Left cardiac atrium (tissue), 4 donors: ENCODE measurements at places on chromosomes 12 and 14.
A peak's percentile ranks its signal among the peaks of the same experiment; 100 is the strongest.

DNA sequence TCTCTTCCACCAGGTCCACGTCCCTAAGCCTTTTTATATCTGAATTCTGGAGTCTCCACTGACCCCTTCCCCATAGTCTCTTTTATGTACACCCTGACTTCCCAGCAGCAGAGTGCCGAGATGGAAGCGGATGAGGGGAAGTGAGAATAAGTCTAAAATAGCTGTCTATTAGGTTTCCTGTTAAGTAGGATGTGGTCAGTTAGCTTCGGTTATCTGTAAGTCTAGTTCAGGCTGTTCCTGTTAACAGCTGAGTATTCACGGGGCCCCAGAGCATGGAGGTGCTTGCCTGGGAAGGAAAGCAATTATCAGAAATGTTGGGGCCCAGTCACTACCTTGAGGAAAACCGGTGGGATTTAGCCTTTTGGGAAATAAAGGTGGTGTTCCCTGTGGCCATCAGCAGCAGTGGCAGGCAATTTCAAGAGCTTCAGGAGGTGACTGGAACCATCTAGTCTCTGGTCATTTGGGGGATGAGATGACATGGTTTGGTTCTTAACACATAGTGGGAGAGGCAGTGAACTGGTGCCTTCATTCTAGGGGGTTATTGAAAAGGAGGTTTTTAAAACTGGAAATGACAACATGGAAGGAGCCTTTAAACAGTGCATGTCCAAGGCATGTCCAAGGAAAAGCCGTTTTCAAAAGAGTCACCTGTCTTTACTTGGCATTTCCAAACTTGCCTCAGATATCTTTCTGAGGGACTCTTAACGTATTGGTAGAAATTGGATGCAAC, 21.8 kb downstream of the CHST11 start:
- no peak for DNase-seq

DNA sequence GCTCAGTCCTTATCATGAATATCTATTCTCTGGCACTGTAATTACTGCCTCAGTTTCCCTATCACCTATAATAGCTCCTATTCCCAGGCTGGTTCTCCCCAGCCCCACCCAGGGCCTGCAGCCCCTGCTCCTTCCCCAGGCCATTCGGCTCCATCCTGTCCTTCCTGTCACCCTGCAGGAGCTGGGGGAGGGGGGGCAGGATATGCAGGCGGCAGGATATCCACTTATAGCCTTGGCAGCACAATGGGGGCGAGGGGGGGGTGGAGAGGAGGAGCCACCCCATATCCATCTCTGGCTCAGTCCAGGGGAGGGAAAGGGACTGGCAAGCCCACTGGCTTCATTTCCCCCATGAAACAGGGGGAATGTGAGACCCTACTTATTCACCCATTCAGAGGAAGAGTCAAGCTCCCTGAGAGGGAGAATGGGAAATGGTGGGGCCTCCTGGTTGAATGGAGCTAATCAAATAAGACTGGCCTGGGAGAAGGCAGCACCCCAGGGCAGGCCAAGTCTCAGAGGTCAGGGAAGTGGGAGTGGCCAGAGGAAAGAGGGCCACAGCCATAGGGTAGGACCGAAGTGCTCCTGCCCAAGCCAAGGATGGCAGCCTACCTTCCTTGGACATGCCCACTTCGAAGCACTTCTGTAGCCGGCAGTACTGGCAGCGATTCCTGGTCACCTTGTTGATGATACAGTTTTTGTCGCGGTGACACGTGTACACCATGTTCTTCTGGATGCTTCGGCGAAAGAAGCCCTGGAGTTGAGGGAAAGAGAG, 7.8 kb upstream of the ITGB7 start:
- peak; percentile 87 for DNase-seq

DNA sequence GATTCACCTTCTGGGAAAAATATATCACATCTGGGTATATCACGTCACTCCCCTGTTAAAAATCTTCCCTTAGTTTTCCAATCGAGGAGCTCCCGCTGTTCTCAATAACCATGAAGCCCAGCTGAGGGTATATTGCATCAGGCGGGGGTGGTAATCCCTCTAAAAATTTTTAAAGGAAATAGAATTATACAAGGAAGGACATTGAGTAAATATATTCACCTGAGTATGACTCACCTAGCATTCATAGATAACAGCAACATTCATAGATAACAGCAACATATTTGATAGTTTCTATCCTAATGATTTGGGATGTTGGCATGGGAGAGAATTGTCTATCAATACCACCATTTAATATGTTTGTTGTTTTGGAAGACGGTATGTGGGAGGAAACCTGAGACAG, 473.6 kb downstream of the RMST start:
- DNase-seq: no peak

DNA sequence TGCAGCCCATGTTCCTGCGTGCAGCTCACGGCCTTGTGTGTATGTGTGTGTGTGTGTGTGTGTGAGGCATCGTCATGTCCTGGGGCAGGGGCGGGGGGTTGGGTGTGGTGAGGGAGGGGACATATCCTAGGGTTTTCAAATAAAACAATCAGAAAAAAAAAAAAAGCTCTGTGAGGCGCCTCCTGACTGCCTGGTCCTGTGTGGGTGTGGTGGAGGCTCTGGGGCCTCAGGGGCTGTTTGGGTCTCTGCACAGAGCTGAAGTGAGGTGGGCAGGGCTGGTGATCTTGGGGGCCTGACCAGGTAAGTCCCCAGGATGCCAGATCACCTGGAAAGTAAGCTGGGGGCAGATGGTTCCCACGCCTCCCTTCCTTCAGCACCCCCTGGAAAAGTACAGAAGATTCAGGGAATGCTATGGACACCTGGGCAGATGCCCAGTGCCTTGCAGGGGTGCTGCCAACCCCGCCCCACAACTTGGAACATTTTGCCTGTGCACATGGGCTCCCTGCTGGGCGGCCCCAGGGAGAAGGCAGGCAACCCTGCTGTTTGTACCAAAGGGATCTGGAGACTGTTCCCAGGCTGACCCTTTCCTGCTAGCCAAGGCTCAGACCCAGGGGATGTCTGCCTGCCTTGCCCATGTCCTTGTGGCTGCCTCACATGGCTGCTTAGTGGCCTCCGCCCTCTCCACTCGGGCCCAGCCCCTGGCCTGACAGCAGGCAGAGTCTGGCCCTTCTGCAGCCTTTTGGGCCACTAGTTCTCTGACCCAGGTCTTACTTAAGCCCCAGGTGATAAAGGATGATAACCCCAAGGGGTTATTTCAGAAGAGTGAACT, 28.8 kb downstream of the CLSTN3 start:
- DNase-seq: no peak

- no peak for DNase-seq
Measured at GRCh38 chr14:98871796-98872195, 400.2 kb downstream of the BCL11B start.

DNA sequence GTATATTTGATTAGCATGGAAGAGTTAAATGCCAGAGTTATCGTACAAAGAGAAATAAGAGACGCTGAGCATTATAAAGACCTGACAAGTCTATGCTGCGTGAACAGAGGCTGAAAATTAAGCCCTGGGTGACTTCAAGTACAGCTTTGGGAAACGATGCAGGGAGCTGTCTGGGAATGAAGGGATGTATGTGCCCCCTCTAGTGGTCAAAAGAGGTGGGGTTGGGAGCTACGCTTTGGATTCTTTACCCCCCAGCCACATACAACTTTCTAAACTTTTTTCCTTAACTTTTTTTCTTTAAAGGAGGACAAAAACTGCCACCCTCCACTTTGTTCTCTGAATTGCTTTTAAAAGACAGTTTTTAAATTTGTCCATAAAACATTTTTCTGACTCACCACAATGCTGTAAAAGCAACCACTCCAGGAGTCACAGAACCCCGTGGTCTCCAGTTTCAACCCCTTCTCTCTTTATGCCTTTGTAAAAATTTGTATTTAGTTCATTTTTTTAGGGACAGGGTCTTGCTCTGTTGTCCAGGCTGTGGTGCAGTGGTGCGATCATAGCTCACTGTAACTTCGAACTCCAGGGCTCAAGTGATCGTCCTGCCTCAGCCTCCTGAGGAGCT, 59.4 kb downstream of the ZNF664 start:
- DNase-seq: no peak

- DNase-seq: no peak
Measured at GRCh38 chr12:32609966-32610365, 69.1 kb upstream of the DNM1L start.

GRCh38 chr14:77849711-77850110, 49.8 kb downstream of the ADCK1 start:
- no peak for DNase-seq

GRCh38 chr12:121673013-121673511, 3.6 kb upstream of the MORN3 start:
- no peak for DNase-seq

GRCh38 chr14:54688229-54688628, 121.3 kb downstream of the SAMD4A start:
- DNase-seq: no peak

- no peak for DNase-seq
Measured at GRCh38 chr14:81801921-81802320, 268.3 kb upstream of the SEL1L start.

- no peak for DNase-seq
Measured at GRCh38 chr12:116647813-116648212, 88.6 kb downstream of the MAP1LC3B2 start.

- DNase-seq: no peak
Measured at GRCh38 chr14:53814392-53814791, 142.2 kb downstream of the BMP4 start.

GRCh38 chr12:13135371-13136178, 32.1 kb upstream of the GSG1 start:
- DNase-seq: peak; percentile 37

- no peak for DNase-seq
Measured at GRCh38 chr12:61804301-61804700, 455.9 kb upstream of the USP15 start.

GRCh38 chr12:60112763-60113162, 516.9 kb downstream of the SLC16A7 start:
- DNase-seq: no peak

DNA sequence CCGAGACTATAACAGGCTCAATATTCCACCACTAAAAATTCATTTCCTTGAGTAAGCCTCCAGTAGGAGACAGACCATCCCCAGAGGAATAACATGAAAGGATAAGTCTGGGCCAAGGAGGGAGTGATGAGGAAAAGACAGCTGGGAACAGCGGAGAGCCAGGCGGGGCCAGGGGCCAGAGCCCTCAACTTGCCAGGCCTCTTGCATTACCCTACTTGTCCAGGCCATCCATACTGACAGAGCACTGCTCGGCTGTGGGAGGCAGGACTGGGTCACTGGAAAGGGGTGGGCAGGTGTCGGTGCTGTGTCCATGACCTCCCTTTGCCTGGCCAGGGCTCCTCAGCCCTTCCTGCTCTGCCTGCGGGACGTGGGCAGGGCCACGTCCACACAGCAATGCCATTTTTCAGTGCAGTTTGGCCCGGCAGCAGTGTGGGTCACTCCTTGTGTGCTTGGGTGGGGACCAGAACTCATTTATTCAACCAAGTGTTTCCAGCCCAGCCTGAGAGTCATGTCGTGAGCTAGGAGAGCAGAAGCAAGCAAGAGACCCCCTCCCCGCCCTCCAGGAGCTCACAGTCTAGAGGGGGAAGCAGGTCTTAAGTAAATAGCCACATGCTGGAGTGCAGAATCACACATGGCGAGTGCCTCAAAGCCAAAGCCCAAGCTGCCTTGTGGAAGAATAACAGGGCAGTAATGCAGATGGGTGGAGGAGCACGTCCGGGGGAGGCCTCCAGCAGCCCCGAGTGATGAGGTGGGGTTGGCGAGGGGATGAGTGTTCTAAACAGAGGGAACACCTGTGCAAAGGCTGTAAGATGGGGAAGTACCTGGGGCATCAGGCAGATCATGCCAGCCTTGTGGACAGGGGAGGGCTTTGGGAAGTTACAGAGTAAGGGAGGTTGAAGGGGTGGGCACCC, 8.9 kb upstream of the FAIM2 start:
- peak; percentile 52 for DNase-seq

- DNase-seq: no peak
Measured at GRCh38 chr12:123936956-123937706, 35.5 kb downstream of the CCDC92 start.

DNA sequence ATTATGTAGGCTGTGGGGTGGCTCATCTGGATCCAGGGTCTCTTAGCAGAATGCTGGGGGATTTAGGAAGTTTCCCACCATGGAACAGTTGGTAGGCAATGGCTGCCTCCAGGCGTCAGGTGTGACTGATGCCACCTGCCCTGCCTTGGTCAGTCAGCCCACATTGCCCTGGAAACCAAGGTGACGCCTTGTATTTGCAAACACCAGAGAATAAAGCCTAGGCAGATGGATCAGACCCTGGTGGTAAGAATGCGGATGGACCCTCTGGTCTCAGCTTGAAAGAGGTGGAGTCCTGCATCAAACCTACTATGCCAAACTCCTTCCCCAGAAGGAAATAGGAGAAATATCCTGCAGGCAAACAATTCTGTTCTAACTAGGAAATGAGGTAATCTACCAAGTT, 38.2 kb downstream of the NCKAP5L start:
- DNase-seq: no peak

DNA sequence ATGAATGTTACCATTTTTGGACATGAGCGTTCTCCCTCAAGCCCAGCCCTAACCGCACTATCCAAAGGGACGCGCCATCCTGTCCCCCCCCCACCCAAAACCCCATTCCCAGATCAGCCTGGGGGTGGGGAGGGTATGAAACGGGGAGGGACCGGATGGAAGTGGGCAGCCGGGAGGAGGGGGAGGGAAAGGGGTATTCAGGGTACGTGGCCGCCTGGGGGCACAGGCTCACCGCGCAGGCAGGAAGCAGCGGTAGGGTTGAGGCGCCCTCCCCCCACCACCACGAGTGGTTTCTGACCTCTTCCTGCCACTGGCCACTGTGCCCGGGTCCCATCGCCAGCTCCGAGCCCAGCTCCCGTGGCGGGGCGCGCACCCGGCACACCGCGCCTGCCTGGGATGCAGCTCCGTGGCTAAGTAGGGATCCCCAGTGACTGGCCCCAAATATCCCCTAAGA, 1.4 kb downstream of the ACTN1 start:
- peak; percentile 79 for DNase-seq

DNA sequence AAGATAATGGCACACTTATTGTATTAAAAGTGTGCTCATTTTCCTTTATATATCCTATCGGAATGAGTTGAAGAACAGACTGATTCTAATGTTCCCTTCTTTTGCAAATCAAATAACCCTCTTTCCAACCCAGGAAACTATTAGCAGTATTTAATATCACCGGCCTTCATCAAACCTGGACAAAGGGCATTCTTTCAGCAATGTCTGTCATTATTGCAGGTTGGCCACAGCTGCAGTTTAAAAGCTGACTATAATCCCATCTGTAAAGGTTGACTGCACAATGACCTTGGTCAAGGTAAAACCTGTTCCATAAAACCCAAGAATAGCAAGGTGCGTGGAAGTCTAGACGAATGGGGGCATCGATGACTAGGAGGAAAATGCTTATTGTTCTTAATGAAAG, 472.3 kb upstream of the SOX5 start:
- no peak for DNase-seq

DNA sequence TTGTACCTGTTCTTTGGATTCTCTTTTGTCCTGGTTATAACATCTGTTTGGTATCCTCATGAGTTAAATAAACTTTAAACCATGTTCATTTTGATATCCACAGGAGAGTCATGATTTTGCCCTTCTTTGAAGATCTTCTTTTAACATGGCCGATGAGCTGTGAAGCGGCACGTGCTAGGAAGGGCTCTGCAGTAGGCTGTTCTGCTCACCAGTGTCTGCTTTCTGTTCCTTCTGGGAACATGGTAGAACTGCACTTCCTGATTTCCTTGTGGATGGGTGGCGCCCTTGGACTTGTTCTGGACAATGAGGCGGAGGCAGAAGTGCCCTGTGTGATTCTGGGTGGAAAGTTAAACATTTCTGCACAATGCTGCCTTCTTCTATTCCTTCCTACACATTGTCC, 138.1 kb downstream of the TMEM132D start:
- DNase-seq: no peak
